ENCODE measurements at places on chromosomes 12 and 14.
A peak's percentile ranks its signal among the peaks of the same experiment; 100 is the strongest.

GRCh38 chr12:40010899-40011774 lies 94.7 kb downstream of the SLC2A13 start:
- DNase-seq = no peak

- DNase-seq = peak; percentile 75
These were observed 51.1 kb upstream of the CRACR2A start for GRCh38 chr12:3803865-3804472.

GRCh38 chr14:64502887-64503433 lies 678 bp downstream of the ZBTB25 start:
- DNase-seq = no peak

- DNase-seq = no peak
These were observed 31.3 kb downstream of the ERC1 start for GRCh38 chr12:1022032-1022970.

- no peak for DNase-seq
These were observed 62.2 kb downstream of the PPP1R36 start for GRCh38 chr14:64612021-64612380.

DNA sequence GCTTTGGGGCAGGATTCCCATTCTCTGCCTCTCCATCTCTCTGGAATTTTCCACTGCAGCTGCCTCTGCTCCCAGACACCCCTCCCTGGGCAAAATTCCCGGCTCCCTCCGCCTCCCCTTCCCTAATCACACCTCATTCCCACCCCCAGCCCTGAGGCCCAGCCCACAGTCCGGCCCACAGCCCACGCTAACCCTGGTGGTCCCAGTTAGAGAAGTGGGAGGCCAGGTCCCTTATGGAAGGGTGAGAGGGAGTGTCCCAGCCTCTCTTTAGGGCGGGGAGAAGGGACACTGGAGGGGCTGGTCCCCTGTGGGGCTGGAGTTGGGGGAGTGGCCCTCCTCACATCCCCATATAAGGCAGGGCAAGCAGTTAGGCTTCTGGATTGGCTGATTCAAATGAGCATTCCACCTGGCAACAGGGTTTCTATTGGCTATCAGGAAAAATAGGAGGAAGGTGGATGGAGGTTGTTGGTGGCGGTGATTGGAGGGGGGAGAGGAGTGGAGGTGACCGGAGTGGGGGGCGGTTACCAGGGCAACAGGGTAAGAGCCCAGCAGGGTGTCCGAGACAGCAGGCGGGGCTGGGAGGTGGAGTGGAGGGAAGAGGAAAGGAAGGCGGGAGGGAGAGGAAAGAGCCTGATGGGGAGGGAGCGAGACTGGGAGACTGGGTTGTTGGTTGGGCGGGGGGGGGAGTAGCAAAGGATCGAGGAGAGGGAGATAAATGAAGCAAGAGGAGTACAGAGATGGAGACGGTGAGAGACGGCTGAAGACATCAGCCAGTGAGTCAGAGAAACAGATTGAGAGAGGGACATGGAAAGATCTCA lies 1.9 kb upstream of the PTMS start:
- DNase-seq = peak; percentile 48

GRCh38 chr14:96281486-96281885 lies 25.5 kb downstream of the BDKRB1 start:
- no peak for DNase-seq

- no peak for DNase-seq
These were observed 12.5 kb downstream of the PCNX1 start for GRCh38 chr14:70919774-70920173.

DNA sequence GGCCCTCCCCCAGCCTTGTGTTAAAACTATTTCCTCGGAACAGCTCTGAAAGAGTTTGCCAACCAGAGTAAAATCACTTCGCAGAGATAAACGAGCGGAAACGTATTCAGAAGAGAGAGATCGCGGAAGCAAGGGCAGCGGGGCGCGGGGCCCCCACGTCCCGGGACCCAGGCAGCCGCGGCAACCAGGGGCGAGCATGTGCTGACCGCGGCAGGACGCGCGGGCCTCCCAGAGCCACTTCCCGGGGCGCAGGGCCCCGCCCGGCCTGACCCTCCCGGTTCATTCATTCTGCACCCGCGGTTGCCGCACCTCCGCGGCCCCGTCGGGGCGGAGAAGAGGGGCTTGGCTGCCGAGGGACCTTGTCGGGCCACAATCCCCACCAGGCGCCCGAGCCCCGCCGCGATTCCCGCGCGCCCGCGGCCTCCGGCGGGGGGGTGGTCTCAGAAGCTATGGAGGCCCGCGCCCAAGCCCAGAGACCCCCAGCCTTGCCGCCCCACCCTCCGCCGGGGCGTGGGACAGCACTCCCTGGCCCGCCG lies 598 bp downstream of the UBE2N start:
- peak; percentile 63 for DNase-seq

DNA sequence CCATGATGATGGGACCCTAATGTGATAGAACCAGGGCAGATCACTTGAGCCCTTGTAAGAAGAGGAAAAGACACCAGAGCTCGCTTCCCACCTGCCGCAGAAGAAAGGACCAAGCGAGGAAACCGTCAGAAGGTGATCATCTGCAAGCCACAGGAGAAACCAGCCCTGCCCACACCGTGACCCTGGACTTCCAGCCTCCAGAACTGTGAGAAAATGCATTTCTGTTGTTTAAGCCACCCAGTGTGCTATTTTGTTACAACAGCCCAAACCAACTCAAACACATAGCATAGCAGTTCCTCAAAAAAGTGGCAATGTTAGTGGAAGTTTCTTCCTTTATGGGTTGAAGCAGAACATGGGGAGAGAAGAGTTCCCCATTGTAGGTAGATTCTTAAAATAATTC lies 107.9 kb upstream of the BCL2L14 start:
- no peak for DNase-seq

DNA sequence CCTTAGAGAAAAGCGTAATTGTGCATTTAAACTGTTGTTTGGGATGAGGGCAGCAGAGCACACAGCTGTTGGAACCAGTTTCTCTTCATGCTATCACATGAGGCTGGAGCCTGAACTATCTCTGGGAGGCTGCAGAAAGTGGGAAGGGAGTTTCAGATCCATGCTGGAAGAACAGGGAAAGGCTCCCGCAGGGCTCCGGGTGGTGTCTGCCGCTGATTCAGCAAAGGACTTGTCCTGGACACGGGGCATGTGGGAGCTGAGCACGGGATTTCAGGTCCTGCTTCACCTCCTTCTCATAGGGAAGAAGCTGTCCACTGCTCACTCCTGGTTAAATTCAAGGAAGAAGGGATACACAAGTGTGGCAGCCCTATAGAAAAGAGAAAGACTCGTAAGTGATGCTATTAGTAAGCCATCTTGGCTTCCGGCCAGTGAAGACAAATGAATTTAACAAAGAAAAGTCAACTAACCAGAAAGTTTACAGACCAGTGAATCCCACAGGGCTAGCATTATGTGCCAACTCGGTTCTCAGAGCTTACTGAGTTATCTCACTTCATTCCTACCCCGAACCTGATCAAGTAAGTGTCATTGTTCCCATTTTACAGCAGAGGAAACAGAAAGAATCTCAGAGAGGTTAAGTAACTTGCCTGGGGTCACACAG lies 6.7 kb upstream of the FZD10 start:
- no peak for DNase-seq

GRCh38 chr14:50944647-50945413 lies 547 bp upstream of the PYGL start:
- no peak for DNase-seq

DNA sequence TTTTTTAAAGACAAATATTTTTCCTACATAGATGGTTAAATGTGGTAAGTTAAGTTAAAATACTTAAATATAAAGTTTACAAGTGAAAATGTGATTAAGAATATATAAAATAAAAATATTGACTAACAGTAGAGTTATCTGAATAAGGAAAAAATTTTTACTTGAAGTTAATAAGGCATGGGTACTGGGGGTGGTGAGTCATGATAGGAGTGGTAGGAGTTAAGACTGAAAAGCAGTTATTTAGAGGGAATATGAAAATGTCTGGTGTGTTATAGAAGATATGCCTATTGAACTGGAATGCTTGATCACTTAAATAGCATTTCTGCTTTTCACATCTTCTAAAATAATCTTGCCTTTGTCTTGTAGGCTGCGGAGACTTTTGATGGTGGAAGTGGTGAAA lies 68.7 kb downstream of the CCDC91 start:
- DNase-seq = no peak

GRCh38 chr14:104549536-104550339 lies 29.8 kb upstream of the C14orf180 start:
- no peak for DNase-seq

DNA sequence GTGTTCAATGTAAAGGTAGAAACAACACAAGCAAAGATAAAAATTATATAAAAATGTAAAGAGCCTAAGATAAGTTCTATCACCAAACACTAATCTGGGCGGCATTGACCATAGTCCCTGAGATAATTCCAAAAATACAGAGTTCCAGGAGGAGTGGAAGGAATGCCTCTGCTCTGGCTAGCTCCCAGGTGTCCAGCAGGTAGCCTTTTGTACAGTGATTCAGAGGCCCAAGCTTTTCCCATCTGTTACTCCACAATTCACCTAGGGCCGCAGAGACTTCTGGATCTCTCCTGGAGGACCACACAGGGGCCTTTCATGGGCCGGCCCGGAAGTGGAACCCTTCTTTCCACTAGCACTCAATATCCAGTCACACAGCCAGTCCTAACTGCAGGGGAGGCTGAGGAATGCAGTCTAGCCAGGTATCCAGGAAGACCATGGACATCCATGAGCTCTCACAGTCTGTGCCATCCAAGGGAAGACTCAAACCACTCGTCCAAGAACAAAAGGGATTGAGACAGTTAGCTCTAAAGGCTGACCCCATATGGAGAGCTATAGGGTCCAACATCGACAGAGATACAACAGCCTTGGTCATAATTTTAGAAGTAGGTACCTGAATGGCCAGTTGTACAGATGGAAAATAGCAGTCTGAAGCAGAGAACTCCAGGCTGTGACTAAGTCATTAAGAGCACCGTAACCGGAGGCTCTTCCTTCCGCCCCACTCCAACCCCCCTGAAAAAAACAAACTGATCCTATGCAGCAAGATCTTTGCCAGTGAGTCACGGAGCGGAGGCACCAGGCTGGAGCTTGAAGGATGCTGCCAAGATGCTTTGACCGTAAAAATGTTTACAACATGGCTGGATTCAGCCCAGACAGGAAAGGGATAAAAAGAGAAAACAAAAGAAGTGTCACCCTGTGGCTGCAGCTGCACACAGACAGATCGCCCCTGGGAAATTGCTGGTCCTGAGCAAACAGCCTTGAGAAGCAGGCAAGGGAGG lies 204.8 kb downstream of the NUAK1 start:
- no peak for DNase-seq

DNA sequence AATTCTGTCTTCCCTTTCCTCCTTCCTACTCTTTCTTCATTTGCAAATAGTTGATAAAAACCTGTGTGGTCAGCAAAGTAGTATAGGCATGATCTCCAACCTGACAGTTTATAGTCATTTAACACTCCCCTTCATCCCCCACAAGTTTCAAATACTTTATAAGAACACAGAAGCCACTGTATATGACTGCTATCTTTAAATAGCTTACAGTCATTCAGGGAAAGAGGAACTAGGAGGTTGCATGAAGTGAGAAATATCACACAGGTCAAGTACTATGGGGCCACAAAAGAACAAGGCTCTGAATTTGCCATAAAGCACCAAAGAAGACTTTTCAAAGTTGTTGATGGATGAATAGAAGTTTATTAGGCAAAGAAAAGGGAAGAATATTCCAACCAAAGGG lies 431.3 kb downstream of the NPAS3 start:
- no peak for DNase-seq

- DNase-seq = no peak
These were observed 141.8 kb downstream of the CACNA1C start for GRCh38 chr12:2194571-2194970.

DNA sequence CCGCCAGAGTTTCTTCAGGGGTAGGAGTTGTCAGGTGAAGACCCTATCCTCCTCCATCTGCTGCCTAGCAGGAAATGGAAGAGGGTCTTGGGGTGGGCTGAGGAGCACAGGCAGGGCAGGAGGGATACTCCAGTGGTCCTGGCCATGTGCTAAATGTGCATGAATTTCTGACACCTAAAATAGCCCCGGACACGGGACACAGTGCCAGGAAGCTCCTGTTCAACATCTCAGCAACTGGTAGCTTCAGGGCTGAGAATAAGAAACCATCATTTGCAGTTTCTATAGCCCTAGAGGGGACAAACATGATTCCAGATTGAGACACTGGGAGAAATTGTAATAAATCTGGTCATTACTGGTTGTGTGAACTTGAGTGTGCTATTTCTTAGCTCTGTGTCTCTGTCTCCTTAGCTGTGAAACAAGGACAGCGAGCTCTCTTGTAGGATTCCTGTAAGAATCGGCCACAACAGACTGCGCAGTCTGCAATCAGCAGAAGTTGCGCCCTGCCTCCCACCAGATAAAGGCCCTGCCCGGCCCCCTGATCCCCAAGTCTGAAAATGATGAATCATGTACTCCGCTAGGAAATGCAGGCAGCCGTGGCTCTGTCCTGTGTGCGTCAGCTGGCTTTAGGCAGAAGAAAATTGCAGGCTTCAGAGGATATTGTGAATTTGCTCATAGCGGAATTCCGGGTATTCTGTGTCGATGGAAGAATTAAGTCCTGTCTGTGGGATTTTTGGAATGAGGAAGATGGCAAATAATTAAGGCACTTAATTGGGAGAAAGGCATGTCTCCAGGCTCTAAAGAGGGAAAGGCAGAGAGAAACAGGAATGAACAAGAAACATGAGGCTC lies 35.2 kb upstream of the MEG3 start:
- no peak for DNase-seq

DNA sequence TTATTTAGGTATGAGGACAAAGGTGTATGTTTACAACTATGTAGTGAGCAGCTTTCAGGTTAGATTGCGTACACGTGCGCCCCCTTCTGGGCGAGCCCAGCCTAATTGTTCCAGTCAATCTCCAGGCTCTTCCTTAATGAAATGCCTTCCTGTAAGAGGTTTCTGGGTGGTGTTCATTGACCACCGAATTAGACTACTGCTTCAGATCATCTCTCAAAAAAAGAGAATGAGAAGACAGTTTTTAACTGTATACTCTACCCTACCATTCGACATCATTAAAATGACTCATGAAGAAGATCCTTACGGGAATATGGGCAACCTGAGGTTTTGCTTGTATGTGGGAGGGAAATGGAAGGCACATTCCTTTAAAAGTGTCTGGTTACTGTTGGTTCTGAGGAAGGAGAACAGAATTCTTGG lies 2.1 kb downstream of the LUM start:
- DNase-seq = peak; percentile 51

DNA sequence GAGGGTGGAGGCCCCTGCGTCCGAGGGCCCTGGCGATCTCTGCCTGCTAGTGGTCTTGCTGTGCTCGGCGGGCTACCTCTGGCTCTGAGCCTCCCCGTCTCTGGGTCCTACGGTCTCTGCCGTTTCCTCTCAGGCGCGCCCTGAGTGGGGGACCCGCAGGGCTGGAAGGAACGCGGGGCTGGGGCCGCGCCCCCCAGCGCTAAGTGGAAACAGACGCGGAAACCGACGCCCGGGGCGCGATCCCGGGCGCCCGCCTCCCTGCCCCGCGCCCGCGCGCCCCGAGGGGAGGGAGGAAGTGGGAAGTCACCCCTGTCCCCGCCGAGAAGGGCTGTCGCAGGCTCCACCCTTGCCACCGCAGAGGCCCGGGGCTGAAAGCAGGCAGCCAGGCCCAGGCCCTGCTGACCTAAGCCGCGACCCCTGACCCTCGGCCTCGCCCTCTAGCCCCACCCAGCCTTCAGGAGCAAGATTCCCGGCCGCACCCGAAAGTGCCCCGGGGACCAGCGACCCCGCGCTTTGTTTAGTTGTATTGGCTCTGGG lies 831 bp downstream of the CRIP1 start:
- peak; percentile 70 for DNase-seq
